Activated T-cell treated with anti-CD3 and anti-CD28 coated beads, Interleukin-2, amount 50 U/mL, for 72 hours (primary cell): ENCODE measurements at places on chromosomes 4 and X. TPM values are rescaled to one million over a fixed set of nuclear protein-coding genes. Genes with fewer than 3 reads are reported as not detected.

Gene RIPPLY1
- total RNA-seq = not detected

Gene MND1
- total RNA-seq = 38.4 TPM

Gene GRSF1
- total RNA-seq = 107 TPM

Gene CABS1
- not detected for total RNA-seq

Gene PCDH7
- total RNA-seq = not detected

Gene SPRY1
- 58.1 TPM for total RNA-seq

Gene LUZP4
- not detected for total RNA-seq

Gene SMARCA1
- 0.44 TPM for total RNA-seq

Gene ADH7
- total RNA-seq = not detected

Gene GPRASP1
- total RNA-seq = 5.9 TPM

Gene FAM47A
- total RNA-seq = not detected

Gene PRRG1
- total RNA-seq = not detected

Gene ERVMER34-1
- 0.09 TPM for total RNA-seq

Gene FGA
- total RNA-seq = not detected

Gene SPANXB1
- not detected for total RNA-seq

Gene FHDC1
- 0.14 TPM for total RNA-seq

Gene HSFX2
- total RNA-seq = 0.39 TPM

Gene HAND2
- total RNA-seq = not detected

Gene PCYT1B
- 0.07 TPM for total RNA-seq

Gene SSX4B
- not detected for total RNA-seq

Gene SMPX
- total RNA-seq = not detected

Gene FAM47B
- total RNA-seq = not detected

Gene FNIP2
- total RNA-seq = 12.7 TPM

Gene CXCL11
- total RNA-seq = 0.19 TPM

Gene SFRP2
- total RNA-seq = not detected

Gene NAP1L3
- 2.5 TPM for total RNA-seq

Gene NCAPG
- 79.1 TPM for total RNA-seq

Gene TEX13D
- not detected for total RNA-seq

Gene ELF4
- total RNA-seq = 41.0 TPM

Gene PDGFC
- not detected for total RNA-seq

Gene LANCL3
- total RNA-seq = 0.02 TPM

Gene CNKSR2
- 7.6 TPM for total RNA-seq

Gene DGAT2L6
- total RNA-seq = not detected

Gene TLR3
- total RNA-seq = 0.14 TPM

Gene NKAP
- 17.7 TPM for total RNA-seq
